ENCODE measurements at places on chromosomes 6 and 20.

GRCh38 chr6:126054802-126055201 is 68.5 kb downstream of the TRMT11 start:
- DNase-seq = no peak

GRCh38 chr6:131816869-131817268 is 9.0 kb downstream of the ENPP1 start:
- no peak for DNase-seq

DNA sequence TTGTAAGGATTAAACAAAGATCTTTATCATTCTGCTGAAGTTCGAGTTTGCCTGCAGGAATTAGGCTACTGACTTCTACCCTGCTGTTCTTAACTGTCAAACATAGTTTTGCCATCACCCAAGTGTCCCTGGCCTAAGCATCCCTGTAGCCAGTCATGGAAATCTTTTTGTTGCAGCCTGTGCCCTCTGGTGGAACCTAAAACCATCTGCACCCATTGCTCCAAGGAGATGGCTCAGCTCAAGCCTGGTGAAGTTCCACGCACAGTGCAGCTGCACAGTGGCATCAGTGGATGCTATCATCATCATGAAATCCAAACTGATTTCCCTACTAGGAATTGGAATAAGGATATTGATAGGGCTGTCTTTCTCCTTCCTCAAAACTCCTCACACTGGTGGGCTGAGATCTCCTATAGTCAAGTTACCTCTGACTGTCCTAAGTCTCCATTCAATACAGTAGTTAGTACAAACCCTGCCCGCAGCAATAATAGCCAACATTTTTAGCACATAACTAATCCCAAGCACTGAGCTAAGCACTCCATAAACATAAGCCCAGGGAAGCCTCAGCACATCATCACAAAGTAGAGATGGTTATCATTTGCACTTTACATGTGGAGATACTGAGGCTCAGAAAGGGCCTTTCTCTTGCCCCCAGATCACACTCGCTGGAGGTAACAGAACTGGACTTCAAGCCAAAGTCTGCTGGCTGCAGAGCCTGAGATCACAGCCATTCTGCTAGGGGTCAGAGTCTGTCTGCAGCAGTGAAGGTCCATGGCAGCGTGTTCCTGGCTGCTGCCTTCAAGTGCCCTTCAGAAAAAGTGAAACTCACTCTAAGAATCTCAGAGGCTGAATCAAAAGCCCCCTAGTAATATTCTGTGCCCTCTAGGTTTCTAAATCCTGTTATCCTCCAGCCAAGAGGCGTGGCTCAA is 77.2 kb upstream of the MC3R start:
- DNase-seq = peak; percentile 79

DNA sequence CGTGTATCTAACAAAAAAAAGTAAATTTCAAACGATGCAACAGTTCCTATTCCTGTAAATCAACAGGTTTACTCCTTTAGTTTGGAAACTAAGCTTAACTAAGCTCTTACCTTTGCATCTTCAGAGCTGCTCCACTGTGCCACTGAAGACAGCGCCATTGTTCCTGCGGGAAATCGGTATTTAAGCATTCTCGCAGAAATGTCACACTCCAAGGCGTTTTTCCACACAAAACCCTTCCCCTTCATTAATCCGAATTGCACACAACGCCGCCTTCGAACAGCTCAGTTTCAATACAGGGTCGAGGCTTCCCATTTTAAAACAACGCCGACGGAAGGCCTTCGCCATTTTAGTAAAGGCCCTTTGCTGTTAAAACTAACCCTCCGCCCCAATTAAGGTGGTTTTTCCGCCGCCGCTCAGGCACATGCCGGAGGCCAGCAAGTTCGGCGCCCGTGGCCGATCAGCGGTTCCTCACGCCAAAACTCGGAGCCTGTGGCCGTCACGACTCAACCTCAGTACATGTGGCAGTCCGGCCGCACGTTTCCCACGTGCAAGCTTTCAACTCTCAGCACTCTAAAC is 35.4 kb upstream of the SYNCRIP start:
- peak; percentile 41 for DNase-seq

DNA sequence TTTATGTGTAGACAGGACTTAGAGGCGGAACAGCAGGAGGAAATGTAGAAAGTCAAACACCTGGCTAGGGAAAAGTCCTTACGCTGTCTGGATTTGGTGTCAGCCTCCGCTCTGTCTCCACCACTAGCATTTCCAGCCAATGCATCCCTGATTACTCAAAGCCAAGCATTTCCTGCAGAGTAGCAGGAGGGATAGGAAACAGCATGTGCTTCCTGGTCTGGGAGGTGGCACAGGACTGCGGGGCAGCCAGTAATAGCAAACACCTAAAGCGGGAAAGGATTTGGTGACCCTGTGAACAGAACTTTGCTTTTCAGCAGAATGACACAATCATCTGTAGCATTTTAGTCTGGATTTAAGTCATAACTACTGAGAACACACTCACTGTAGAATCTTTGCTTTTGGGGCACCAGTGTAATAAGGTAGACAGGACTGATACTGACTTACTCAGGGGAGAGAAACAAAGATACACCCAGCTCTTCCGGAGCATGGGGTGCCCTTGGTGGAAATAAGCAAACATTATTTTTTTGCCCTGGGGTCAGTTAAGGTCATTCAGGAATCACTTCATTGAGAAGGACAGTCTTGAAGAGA is 133.3 kb upstream of the AHI1 start:
- no peak for DNase-seq

DNA sequence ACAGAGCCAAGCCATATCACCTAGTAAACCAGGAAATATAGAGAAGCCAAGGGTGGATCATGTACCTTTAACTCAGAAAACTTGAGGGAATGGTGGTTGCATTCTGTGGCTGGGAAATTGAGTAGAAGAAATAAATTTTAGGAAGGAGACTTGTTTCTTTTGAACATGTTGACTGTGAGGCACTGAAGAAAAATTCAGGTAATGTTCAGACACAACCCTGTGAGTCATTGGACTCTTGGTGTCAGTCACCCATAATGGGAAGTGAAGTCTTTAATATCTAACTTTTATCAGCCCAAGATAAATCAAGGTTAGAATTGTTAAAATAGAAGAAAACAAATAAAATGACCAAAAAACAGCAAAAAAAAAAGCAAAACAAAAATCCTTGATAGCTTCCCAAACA is 98.8 kb upstream of the GRIK2 start:
- no peak for DNase-seq

DNA sequence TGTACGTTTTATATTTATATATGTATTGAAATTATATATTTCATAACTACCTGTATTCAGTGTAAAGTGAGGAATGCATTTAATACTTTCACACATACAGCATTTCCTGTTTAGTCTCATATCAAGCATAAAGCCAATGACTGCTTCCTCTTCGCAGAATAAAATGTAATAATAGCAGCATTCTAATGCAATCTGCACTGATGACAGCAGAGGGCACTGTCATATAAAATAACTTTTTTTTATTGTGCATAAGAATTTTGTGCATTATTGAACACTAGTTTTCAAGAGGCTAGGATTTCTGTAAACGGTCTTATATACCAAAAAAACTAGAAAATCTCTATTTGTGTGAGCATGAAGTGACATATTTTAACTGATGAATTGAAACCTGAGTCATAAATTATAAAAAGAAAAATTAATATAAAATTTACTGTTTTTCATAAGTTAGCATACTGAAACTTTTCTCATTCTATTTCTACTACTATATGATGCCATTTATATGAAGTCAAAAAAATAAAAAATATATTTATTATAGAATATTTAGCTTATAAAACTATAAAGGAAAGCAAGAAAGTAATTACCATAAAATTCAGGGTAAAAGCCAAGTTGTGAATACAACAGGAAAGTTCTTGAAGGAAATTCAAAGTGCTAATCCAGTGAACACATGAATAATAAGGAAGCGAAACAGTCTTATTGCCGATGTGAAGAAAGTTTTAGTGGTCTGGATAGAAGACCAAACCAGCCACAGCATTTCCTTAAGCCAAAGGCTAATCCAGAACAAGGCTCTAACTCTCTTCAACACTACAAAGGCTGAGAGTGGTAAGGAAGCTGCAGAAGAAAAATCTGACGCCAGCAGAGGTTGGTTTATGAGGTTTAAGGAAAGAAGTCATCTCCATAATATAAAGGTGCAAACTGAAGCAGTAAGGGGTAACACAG is 36.3 kb downstream of the RNF146 start:
- peak; percentile 63 for DNase-seq

GRCh38 chr20:33054381-33054780 is 678 bp downstream of the BPIFB3 start:
- no peak for DNase-seq

GRCh38 chr6:51619042-51619799 is 468.2 kb downstream of the PKHD1 start:
- no peak for DNase-seq

- no peak for DNase-seq
Observed at GRCh38 chr6:28978959-28979561, 26.1 kb downstream of the ZNF311 start.

- peak; percentile 87 for DNase-seq
Observed at GRCh38 chr20:19890445-19891051, 126.6 kb upstream of the NAA20 start.

All from NCI-H82 (cell line).